Suppressor macrophage treated with lipopolysaccharide for 4 hours (primary cell): ENCODE measurements at places on chromosomes 1 and 21.

DNA sequence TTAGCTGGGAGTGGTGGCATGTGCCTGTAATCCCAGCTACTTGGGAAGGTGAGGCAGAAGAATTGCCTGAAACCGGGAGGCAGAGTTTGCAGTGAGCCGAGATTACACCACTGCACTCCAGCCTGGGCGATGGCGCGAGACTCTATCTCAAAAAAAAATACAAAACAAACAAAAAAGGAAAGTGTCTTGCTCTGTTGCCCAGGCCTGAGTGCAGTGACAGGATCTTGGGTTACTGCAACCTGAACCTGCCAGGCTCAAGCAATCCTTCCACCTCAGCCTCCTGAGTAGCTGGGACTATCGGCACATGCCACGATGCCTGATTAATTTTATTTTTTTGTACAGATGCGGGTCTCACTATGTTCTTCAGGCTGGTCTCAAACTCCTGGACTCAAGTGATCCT lies 33.3 kb downstream of the DEGS1 start:
- no peak for DNase-seq

DNA sequence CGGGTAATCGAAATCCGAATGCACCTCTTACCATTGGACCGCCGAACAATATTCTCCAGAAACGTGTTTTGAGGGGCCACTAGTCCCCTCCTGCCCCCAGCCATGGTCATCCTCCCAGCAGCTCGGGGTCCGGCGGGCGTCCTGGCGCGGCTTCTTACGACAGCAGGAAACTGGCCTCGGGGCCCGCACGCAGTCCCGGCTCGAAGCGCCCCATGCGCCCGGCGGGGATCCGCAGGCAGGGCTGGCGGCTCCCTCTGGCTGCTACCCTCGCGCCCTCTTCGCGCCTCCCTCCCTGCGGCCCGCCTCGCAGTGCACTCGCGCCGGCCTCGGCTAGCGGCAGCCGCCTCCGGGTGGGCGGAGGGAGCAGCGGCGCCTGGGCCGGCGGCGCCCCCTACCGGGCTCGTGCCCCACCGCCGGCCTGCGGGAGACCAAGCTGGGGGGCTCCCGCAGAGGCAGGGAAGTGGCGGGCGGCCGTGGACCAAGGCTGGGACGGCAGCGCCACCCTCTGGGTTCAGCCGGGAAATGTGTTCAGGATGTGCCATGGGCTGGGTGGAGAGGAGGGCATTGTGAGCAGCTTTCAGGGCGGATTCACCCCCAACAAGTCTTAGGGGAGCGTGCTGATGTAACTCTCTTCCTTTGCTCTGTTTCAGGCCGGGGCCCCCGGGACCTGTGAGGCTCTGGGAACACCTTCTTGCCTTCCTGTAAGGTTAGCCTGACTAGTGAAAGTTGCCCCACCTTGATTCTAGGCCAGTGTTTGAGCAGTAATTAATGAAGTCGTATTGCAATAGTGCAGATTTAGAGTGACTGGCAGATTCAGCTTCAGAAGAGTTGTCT lies at the start of gene KCNH1:
TSS of gene KCNH1 (minus strand) at position 313 of the 834 bp plus-strand sequence. CDS start at position 110, 203 bp downstream.
- peak; percentile 80 for DNase-seq

DNA sequence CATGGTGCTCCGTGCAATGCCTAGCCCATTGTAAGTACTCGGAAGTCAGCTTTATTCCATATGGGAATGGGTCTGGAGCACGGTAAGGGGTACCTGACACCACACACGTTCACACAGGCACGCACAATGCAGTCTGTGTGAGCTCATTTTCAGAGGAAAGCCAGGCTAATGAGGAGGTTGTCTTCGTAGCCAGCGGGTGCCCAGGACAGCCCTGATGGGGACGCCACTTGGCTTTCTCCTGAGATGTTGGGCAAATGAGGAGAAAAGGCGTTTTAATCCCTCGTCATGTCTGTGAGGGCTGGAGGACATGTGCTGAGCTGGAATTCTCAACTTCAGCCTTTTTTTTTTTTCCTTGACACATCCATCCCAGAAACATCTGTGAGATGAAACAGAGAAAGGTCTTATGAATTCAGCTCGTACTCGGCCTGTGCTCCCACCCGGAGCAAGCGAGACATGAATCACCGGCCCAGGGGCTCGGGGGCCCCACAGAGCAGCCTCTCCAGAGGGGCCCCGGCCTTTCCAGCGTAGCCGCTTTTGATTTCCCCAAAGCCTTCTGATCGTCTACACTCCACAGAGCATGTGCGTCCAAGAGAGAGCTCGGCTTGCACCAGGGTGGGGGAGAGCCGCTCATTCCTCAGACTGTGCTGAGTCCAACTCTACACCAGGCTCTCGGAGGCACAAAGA lies 125.1 kb downstream of the EPHB2 start:
- DNase-seq, result no peak

GRCh38 chr1:183472488-183473216 lies at the start of gene SMG7:
TSS of gene SMG7 (plus strand) at chr1:183472499. CDS start at chr1:183472621, 122 bp downstream.
- peak; percentile 48 for DNase-seq

- no peak for DNase-seq
Measured at GRCh38 chr1:10870493-10871096, 74.1 kb upstream of the CASZ1 start.
